ENCODE measurements at places on chromosomes 11 and 22.

DNA sequence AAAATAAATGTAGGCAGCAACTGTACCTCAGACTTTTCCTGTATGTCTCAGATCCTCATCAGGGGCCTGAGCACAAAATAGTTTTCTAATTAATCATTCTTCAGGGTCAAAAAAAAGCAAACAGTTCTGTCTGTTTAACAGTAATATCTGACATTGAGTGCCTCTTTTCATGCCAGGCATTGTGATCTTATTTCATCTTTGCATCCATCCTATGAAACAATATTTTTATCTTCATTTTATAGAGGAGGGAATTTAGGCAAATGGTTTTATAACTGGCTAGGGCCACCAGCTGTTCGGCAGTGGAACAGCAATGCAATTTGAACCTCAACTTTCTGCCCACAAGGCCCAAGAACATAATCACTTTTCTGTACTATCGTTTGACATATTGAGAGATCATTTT lies 145.6 kb downstream of the WNT7B start:
- no peak for DNase-seq

- DNase-seq, result no peak
These were observed 4.6 kb upstream of the TMEM123 start for GRCh38 chr11:102457056-102457677.

DNA sequence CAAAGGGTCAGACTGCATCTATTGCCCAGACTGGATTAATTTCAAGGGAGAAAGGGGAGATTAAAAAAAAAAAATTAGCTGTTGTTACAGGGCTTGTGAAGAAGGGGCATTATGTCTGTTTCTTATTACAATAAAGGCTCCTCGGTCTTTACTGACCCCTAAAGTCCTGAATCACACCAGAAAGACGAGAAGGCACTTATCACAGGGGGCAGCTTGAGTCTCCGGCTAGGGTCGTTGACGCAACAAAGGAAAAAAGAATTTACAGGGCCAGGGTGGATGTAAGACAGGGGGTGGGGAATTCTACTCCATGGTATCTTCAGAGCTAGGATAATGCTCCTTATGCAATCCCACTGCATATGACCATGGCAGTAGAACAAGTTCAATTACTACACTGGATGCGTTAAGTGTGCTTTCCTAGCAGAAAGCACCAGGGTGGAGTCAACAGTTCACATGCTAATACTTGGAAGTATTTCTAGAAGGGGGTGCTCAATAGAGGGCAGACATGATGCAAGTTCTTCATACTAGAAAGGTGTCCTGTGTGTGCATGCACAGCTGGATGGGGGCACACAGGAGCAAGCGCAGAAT lies 16.5 kb downstream of the DDX17 start:
- DNase-seq, result no peak

GRCh38 chr11:64619811-64620380 lies 28.9 kb downstream of the SLC22A12 start:
- DNase-seq, result no peak

DNA sequence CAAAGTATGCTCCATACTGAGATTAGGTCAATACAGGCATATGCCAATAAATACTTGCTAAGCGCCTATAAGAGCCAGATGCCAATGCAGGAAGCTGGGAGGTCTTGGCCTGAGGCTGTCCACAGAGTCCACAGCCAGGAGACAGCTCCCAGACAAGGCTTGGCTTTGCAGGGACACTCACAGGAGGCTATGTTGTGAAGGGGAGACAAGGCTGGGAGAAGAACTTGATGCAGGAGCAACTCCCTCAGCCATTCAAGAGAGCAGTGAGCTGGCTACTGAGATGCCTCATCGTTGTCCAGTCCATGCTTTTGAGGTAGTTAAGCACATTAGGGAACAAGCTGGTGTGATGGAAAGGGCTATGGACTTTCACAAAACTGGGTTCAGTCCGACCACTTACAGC lies 891.5 kb downstream of the TBC1D22A start:
- no peak for DNase-seq

GRCh38 chr11:17393472-17393871 lies 5.0 kb upstream of the KCNJ11 start:
- DNase-seq, result no peak

GRCh38 chr11:61637277-61637676 lies 42.9 kb upstream of the DAGLA start:
- DNase-seq, result no peak

GRCh38 chr11:75959540-75959939 lies 144.5 kb downstream of the UVRAG start:
- no peak for DNase-seq

DNA sequence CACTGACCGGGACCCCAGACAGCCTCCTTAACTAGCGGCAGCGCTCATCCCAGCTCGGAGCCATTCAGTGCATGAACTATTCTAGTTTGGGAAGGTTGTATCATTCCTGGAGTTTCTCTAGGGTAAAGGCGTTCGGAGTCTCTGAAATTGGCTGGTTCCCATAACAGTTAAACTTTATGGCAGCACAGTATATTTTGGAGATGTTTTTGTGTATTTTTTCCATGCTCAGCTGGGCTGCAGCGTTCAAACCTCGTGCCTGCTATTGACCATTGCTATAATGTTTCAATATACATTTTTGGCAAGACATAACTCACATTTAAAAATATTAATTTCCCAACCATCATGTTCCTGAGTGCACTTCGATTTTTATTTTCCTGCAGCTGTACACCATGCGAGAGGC lies 169.7 kb downstream of the ST3GAL4 start:
- DNase-seq, result no peak

- no peak for DNase-seq
These were observed 38.1 kb upstream of the KCNQ1OT1 start for GRCh38 chr11:2737866-2738265.

- no peak for DNase-seq
These were observed 22.4 kb downstream of the XRRA1 start for GRCh38 chr11:74926304-74927030.

- no peak for DNase-seq
These were observed 13.2 kb downstream of the SLC25A18 start for GRCh38 chr22:17576470-17576869.

DNA sequence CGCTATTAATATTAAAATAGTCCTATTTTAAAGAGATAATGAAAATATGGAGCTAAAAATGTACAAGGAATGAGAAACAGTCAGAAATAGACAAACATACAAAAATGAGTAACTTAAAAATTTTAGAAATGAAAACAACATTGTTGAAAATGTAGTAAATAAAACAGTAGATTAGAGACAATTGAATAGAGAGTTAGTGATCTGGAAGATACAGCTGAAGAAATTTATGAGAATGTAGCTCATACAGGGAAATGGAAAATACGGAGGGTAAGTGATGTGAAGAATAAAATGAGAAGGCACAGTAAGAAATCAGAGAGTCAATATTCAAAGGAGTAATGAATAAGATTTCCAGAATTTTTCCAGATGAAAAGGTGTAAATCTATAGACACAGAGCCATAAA lies 424.8 kb downstream of the SOX6 start:
- DNase-seq, result no peak

- peak; percentile 44 for DNase-seq
These were observed 9.4 kb downstream of the EHD1 start for GRCh38 chr11:64868904-64869570.

DNA sequence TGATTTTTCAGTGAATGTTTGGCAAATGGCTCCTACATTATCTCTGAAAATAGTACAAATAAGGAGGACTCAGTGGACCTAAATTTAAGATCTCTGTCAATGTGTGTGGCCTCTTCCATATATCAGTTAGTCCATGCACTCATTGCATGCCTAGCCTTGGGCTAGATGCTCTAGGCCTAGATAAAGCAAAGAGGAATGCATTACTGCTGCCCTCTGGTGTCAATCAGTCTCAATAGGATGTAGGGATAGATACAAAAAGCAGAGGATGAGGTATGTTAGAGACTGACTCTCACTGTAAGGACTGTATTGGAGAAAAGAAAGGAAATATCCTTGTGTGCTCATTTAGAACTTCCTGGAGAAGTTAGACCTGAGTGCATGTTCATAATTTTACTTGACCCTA lies 42.0 kb downstream of the MS4A2 start:
- DNase-seq, result no peak

GRCh38 chr11:35678471-35678870 lies 15.9 kb downstream of the TRIM44 start:
- no peak for DNase-seq

GRCh38 chr22:24460418-24461089 lies 33.2 kb downstream of the ADORA2A start:
- DNase-seq, result no peak
